ENCODE measurements at places on chromosomes 5 and 9.

DNA sequence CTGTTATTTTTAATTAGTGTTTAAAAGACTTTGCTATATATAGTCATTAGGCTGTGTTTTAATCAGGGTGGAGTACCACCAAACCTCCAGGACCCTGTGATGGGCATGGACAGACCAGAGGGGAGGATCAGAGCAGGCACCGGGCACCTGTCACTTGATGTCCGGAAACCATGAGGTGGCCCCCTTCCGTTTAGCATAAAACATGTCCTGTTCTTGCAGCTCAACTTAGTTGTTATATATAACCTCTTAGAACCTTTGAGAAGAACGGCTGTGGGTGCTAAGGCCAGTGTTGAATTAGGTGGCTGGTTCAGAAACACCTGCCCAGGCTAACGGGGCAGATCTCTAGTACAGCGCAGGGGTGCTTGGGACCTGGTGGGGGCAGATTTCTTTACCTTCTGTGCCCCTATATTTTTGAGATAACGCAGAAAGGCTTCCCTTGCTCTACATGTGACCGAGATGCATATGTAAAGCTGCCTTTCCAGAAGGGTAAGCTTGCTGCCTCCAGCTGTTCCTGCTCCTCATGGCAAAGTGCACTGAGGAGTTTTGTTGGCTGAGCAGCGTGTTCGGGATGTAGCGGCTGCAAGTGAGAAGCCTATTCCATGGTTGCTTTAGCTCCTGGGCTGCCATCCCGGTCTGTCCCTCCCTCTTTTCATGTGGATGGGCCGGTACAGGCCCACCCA lies 255.5 kb downstream of the FANCC start:
- no peak for DNase-seq

DNA sequence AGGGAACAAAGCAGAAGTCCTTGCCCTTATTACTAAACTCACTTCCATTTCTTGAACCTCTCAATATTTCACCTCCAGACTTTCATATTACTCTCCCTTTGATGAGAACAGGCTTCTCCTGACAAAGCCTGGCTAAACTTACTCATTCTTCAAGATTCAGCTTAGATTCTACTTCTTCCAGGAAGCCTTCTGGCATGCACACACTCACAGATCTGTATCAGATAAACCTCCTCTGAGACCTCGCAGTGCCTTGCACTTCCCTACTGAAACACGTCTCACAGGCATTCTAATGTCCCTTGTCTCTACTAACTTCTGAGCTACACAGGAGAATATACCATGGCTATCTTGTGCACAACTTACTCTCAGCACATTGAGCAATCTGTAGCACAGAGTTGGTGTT lies 16.6 kb upstream of the PAPPA start:
- no peak for DNase-seq

GRCh38 chr5:165495829-165496380 lies 1990.5 kb downstream of the MAT2B start:
- no peak for DNase-seq

- DNase-seq, result no peak
Observed at GRCh38 chr5:140576776-140577201, 12.2 kb downstream of the SLC35A4 start.
